ENCODE measurements at places on chromosomes 1 and 21.

DNA sequence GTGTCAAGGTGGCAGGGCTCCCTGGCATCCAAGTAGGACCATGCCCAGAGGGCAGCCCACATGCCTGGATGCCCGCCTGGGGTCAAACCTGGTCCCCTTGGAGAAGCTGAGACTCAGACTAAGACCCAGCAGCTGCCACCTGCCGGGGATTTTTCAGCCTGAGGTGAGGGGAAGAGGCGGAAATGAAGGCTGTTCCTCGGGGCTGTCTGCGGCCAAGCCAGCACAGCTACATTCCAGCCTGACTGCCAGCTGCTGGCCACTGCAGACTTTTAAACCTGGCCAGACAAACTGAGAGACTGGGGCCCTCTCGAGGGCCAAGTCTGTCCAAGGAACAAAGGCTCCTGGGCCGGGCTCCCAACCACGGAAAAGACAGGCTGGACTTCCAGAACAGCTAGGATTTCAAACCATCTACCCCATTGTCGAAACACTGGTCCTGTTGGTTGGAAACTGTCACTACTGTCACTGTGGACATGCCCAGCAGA, 21.9 kb upstream of the PLEKHG5 start:
- no peak for DNase-seq

DNA sequence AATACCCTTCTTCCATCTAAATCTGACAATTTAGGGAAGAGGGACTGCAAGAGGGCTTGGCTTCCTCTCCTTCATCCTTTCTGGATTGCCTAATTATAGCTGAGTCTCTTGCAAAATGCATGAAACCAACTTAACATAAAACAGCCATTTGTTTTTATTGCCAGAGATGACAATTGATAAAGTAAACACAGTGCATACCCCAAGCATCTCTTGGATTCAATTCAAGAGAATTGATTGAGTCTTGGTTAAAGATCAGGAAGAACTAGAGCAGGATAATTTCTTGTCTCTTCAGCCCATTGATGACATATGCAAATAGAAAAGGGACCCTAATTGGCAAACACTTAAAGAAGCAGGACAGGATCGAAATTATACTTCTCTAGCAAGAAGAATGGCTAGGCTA, 617.1 kb upstream of the PTBP2 start:
- DNase-seq: no peak

DNA sequence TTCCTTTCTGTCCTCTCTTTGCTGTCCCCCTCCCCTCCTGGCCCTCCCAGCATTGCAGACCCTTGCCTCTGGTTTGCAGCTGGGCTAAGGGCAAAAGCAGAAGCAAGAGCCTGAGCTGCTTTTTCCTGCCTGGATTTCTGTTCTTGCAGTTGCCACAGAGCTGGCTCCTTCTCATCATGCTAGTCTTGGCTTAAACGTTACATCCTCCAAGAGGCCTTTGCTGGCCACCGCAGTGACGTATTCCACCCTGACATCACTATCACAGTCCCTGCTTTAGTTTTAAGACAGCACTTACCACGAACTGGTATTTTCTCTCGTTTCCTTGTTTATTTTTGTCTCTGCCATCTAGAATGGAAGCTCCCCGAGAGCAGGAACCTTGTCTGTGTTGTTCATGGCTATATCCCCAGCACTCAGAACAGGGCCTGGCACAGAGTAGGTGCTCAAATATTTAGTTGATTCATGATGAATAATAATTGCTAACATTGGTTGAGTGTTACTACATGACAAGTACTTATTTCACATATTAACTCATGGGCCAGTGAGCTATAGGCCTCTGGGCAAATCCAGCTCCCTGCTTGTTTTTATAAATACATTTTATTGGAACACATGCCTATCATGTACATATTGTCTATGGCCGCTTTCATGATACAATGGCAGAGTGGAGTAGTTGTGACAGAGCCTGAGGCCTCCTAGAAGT, 13.2 kb upstream of the CSF1 start:
- no peak for DNase-seq

DNA sequence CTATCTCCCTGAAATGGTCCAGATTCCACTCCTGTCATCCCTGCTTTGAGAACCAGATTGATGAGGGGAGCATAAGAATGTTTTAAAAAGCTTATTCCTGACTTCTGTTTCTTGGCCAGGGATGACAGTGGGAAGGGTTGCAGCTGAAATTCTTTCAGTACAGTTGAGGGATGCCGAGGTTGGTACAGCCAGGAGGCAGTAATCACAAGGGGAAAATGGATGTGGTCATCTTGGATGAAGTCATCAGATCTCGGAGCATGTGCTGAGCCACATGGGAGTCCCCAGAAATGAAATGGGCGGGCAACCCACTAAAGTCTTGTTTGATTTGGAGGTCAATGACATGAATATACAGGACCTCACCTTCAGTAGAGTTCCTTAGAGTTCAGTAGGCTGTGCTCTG, 18.7 kb upstream of the PLA2G2E start:
- no peak for DNase-seq

DNA sequence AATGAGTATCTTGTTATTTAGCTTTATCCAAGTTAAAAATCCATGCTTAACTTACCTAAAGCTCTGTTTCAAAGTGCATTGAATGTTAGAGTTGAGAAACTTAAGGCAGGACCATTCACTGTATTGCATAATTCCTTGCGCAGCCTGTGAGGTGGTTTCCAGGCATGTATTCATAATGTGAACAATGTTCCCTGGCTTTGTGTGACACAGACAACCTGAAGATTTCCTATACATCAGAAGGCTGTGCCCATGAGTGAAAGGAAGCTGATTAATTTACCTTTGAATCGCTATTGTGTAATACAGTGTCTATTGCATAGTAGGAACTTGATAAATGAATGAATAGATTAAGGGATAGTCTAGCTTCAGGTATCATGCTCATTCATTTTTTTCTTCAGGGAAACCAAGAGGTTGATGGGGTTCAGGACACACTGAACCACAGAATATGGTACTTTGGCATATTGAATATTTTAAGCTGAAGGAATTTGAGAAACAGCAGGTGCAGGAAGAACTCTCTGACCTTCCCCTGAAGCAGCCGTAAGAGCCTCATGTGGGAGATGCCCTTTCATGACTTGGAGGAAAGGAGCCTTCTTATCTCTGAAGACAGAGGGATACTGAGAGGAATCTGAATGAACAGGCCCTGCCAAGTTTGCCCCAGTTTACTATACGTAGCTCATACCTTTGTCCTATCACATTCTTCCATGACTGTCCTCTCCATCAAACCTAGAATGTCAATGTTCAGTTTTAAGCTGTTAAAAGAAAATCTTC, 88.6 kb upstream of the GNG12 start:
- DNase-seq: no peak

DNA sequence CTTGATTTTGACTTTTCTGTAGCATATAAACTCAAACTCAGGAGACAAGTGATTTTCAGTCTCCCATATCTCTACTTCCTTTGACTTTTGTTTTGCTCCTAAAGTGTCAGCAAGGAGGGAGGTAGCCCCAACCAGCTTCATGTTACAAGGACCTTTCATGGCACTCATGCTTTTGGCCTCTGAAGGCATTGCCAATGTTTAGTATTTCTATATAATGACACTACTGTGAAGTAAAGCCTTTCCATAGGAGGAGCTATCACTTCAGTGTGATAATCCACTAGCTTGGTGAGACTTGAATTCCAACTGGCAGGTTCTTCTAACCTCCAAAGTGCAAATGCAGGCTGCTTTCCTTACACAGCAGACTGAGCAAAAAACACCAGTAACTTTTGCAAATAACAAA, 14.4 kb downstream of the COLGALT2 start:
- DNase-seq: no peak

GRCh38 chr1:96028071-96028470, 693.5 kb upstream of the PTBP2 start:
- no peak for DNase-seq

DNA sequence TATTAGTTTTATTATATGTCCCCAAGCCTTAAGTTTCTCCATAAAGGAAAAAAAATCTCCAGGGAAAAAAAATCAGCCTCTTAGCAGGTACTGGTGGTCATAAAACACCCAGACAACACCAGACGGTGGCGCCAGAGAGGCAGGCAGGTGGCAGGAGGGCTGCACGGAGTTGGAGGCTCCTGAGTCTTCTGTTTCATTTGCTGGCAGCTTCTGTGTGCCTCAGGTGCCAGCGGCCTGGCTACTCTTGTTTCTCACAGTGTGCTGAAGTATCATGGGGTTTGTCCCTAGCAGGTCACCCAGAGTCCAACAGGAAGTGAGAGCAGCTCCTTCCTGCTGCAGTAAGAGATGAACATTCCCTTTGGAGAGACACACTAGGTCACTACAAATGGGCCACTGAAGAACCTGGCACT, 123.3 kb upstream of the GADD45A start:
- DNase-seq: peak; percentile 82
